ENCODE measurements at places on chromosomes 13 and 19. TPM values are rescaled to one million over a fixed set of nuclear protein-coding genes. Genes with fewer than 3 reads are reported as not detected.

DNA sequence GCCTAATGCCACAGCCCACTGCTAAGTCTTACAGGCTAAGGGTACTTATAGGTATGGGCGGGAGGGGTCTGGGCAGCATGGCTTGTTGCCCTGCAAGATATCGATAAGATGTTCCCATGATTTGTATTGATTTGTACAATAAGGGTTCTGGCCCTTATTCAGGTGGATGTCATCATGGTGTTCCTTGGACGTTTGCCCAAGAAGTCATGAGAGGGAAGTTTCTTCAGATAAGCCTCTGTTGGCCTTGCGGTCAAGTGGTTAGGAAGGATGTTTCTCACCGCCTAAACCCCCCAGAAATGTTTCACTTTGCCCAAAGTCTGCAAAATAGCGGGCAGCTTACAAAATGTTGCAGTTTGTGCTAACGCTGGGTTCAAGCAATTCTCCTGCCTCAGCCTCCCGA is 7.3 kb downstream of the PARP4 start:
- no peak for DNase-seq

DNA sequence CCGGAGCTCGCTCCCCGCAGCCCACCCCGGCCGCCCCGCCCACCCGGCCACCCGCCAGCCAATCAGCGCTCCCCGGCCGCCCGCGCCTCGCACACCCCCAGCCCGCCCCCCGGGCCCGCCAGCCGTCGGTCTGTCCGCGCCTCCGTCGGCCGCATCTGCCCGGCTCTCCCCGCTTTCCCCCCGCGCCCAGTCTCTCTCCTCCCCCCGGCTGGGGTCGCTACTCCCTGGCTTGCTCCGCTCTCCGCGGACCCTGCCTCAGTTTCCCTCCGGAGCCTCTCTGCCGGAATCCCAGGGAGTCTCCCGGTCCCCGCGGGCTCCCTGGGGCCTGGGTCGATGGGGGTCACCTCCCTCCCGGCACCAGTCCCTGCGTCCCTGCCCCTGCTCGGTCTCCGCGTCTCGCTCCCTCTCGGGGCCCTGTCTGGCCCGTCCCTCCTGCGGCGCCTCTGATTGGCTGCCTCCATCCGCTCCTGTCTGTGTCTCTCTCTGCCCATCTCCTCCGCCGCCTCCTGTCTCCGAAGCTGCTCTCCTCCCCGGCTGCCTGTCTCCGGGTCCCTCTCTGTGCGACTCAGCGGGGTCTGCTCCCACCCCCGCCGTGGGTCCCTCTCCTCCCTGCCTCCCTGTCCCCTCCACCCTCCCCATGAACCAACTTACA is 484 bp downstream of the IL11 start:
- no peak for DNase-seq

- no peak for DNase-seq
Measured at GRCh38 chr19:55239004-55239403, 10.4 kb upstream of the TMEM86B start.

- DNase-seq, result no peak
Measured at GRCh38 chr19:17328517-17329365, 5.9 kb downstream of the ANO8 start.

DNA sequence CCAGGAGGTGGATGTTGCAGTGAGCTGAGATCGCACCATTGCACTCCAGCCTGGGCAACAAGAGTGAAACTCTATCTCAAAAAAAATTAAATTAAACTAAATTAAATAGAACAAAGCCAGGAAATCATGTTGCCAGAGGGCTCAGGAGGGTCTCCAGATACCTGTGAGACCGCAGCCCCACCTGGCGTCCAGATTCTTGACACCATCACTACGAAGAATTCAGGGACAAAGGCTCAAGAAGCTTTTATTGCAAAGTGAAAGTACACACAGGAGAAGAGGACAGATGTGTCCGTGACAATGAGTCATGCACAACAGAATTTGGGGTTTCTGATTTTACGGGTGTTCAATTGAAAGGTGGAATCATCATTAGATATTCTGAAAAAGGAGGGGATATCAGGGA is 76.6 kb downstream of the STOML3 start:
- DNase-seq, result no peak

MCOLN1 gene
- 19.5 TPM for total RNA-seq

GPX4 gene
- total RNA-seq, result 371 TPM

GRCh38 chr19:38033658-38034491 is 126.9 kb downstream of the SIPA1L3 start:
- no peak for DNase-seq

DNA sequence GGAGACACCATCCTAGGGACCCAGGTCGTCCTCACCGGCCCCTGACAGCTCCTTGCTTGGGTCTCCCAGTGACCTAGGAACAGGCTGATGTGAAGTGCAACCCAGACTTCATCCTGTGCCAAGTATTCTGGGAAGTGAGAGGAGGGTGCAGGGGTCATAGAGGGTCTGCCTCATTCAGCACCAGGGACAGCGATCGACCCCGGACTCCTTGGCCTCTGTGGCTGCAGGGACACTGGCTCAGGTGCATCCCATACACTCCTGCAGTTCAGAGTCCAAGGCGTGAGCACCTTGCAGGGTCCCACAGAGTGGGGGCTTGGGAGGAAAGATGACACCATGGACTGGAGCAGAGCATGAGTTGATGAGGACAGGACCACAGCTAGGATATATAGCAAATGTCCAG is 10.0 kb upstream of the OR10H2 start:
- DNase-seq, result no peak

ZNF154 gene
- 10.1 TPM for total RNA-seq

Data from right cardiac atrium (tissue), 5 donors.